ENCODE measurements at places on chromosomes 3 and 15.

DNA sequence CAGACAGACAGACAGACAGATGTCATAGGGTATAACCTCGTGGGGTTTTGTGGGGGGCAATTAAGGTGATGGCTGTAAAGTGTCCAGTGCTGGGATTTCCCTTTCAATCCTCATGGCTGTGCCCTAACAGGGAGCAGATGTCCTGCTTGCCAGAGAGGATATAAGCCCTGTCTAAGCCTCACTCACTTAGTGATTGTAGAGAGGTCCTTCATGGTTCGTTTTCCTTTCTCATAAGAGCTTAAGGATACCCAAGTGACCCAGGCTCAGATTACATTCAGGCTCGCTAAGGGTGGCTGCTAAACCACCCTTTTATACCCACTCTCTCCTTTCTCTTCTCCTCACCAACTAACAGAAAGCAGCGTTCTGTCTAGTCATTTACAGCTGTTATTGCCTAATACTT lies 19.2 kb downstream of the LYSMD2 start:
- DNase-seq: no peak

- DNase-seq: no peak
Observed at GRCh38 chr3:13574798-13575451, 26.0 kb downstream of the FBLN2 start.

GRCh38 chr15:59605994-59606393 lies 5.6 kb upstream of the GCNT3 start:
- DNase-seq: no peak

DNA sequence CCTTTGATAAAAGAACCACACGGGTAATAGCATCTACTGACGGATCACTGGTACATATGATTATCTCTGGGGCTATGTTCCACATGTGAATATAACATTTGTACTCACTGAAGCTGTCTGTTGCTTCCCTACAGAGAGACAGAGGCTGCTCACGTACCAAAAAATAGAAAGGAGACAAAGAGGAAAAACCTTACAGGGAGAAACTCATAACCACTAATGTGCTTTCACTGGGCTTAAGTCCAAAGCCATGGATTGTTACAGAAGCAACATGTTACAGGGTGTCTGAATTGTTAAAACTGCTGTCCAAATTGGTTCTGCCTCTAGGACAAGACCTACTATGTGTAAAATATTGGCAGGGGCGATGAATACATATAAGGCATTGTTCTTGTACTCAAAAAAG lies 311.9 kb downstream of the FOXP1 start:
- DNase-seq: no peak

DNA sequence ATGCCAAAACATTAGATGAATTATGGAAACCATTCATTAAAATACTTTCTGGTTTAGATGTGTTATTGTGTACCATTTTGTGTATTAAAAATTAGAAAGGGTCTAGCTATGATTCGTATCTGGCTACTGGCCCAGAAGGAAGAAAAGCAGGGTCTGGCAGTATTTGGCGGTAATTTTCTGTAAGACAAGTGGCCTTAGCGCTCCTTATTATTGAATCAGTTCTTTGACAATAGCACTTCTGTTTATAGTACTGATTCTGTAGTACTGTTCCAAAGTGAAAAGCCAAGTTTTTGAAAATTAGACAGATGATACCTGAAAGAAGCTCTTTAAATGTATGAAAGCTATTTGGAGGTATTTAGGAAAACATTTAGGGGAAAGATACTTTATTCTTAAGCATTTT lies 10.2 kb downstream of the GLCE start:
- no peak for DNase-seq

DNA sequence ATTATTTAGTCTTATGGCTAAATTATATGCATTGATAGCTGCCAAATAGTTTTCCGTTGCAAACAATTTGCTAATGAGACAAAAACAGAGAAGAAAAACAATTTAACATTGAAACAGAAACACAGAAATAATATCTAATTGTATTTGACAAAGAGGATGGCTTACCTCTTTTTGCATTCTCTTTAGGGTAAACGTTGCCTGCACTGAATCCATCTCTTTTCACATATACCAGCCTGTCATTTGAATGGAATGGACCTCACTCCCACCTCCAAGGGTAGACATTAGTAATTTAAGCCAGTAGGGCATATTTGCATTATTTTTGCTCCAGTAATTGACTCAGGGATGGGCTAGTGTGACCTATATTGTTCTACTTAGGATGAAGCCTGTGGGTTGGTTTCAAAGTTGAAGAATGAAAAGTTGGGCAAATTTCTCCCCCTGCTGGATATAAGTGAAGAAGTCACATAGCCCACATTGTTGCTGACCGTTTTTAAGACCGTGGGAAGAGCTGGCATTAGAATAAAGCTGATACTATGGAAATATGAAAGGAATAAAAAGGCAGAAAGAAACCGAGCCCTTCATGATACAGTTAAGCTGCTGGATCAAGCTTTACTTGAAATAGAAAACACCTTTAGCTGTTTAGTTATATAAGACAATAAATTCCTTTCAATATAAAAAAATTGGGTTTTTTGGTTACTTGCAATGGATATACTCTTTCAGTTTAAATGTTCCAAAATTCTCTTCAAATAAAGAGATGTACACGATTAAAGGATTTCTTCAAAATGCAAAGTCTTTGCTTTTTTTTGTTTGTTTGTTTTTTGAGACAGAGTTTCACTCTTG lies 26.9 kb downstream of the PIERCE2 start:
- peak; percentile 59 for DNase-seq

DNA sequence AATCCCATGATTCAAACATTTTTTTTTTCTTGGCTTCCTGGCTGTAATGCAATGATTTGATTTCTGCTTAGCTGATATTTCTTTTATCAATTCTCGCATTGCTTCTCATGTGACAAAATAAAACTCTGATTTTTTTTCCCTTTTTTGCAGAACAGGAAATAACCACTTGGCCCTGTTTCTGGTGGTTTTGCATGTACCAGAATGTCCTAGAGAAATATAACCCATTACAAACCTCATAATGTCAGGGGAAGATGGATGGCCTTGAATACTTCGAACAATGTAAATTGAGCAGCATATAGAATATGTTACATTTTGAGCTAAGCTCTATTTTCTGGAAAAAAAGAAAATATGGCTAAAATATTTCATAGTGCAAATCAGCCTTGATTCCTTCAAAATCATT lies 275.6 kb downstream of the RAP2B start:
- DNase-seq: no peak

DNA sequence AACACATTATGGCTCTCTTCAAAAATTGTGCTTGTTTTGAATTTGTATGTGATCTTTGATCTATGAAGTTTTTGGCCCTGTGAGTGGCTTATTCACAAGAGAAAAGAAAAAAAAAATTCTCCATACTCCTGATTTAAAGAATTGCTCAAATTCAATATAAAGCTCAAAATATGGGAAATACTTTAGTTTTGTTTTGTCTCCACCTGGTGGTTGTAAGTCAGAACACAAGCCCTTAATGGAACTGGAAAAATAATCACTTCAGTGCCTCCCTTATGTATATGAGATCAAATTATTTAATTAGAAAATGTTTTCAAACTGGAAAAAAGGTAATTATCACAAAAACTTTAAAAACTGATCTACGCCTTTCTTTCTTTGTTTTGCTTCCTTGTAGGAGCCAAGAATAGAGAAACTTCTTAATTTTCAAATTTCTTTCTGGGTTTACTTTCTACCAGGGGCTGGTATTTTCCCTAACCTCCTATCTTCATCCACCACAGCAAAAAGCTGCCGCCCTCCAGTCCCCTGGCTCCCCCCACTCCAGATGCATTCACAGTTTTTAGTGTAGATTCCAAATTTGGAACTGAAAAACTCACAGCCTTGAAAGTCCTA lies 50.6 kb downstream of the SERP1 start:
- peak; percentile 66 for DNase-seq

DNA sequence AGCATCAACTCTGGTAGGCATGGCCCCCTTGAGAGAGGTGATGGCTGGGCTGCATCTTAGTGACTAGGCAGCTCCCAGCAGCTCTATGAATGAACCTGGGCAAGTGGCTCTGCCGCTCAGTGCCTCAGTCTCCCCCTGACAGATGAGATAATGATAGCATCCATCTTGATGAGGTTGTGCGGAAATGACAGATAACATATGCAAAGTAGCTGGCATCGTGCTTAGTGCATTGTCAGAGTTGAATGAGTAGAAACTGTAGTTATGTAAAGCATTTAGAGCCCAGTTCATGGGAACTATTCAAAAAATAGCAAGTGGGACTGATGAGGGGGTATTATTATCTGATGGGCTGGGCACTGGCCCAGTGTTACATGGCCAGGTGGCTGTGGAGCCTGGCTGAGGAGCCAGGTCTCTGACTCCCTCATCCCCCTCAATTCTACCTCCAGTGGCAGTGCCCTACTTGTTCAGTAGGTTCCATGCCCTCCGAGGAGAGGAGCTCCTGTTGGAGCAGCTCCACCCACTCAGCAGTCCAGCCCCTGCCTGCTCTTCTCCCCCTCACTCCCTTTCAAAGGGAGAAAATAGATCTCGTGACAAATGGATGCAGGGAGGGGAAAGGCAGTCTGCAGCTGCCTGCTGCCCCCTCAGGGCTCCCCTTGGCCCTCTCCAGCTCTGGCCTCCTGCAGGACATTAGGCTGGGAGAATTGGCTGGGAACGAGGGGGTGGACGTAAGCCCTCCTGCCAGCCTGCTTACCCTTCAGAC lies 6.6 kb downstream of the PRKCD start:
- no peak for DNase-seq

- peak; percentile 41 for DNase-seq
Observed at GRCh38 chr3:130849091-130849552, 44.8 kb upstream of the ATP2C1 start.

DNA sequence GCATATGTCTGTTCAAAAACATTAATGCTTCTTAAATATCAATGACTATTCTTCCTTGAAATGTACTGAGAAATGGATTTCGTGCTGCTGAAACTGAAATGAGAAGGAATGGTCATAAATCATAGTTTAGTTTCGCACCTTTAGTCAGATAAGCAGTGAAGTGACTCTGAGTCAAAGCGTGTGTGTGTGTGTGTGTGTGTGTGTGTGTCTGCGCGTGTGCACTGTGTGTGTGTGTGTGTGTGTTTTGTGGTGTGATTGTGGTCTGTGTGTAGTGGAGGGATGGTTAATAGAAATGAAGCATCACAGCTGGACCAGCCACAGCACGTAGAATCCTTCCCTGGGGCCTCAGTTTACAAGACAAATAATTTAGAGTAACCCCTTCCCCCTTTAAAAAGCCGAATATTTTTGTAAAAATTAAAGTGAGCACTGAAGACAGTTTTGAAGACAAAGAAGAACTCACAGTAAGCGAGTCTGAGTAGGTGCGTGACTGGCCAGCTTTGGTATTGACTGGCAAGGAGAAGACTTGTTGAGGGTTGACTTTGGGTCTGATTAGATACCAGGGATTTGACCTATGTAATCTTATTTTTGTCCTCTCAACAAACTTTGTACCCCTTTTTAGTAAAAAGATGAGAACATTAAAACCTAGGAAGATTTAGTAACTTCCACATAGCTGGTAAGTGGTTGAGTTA lies 202.0 kb upstream of the IL12A start:
- peak; percentile 40 for DNase-seq

- DNase-seq: no peak
Observed at GRCh38 chr15:26134812-26135211, 271.7 kb upstream of the ATP10A start.

- no peak for DNase-seq
Observed at GRCh38 chr3:176615826-176616225, 581.5 kb downstream of the TBL1XR1 start.

GRCh38 chr15:99295840-99296239 lies 44.6 kb downstream of the LRRC28 start:
- no peak for DNase-seq

GRCh38 chr3:10855083-10855870 lies 39.2 kb downstream of the SLC6A11 start:
- no peak for DNase-seq

DNA sequence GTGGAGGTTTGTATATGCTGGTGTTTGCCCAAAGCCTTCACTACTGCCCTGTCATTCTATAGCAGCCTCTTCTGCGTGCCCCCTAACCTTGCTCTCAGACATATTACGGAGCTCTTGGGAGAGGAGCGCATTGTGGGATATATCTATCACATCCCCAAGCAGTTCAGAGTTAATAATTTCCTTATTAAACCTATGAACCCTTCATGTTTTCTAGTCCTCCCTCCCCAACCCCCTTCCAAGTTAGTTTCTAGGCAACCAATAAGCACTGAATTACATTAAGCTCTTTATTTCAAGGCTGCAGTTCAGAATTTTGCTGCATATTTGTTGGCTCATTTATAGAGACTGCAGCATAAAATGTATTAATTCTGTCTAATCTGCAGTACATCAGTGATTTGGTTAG lies 57.3 kb upstream of the GRM7 start:
- DNase-seq: peak; percentile 7

DNA sequence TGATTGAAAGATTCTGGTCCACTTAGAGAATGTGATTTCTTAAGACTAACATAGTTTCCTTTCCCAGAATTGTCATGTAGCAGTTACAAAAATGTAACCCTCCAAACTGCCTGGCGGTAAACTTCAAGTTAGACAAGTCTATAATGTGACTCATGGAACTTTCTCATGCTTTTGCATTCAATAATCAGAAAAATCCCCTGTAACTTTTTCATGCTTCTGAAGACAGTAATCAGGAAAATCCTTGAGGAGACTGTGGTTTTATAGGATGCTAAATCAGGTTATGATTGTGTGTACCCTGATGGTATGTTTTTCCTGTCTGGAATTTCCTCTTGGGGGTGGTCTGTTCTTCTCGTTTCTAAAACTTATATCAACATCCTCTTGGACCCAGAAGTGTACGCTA lies 74.0 kb upstream of the RARB start:
- DNase-seq: no peak

DNA sequence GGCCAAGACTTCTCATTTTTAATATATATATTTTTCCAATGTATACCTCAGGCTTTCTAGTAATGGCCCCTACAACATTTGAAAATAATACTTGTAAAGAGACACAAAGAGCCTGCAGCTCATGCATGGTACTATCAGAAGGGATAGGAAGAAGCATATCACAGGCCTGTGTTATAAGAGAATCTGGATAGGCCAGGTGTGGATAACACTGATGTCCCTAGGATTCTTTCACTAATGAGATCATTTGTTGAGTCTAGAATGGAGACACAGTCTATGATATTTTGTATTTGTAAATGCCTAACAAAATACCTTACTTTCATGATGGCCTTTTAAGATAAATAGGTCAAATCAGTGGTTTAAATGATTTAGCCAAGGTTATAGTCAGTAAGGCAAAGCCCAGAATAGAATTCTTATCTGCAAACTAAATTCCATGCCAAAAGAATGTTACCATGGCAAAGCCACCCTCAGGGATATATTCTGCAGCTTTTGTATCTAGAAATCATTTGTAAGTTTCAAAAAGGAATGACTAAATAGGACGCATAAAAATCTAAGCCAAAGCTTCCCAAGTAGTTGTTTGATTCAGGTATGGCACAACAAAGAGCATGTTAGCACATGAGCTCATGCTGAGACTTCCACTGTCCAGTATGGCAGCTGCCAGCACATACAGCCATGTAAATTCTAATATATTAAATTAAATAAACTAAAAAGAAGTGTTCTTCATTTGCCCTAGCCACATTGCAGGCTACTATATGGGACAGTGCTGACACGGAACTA lies 10.0 kb downstream of the DCP1A start:
- no peak for DNase-seq

- peak; percentile 12 for DNase-seq
Observed at GRCh38 chr3:32973982-32974381, 22.5 kb downstream of the CCR4 start.

- no peak for DNase-seq
Observed at GRCh38 chr15:89623165-89623564, 32.1 kb downstream of the KIF7 start.
